ENCODE measurements at places on chromosomes 12 and 14.

- DNase-seq, result no peak
Measured at GRCh38 chr14:89243286-89243685, 173.7 kb downstream of the FOXN3 start.

GRCh38 chr12:65392491-65392890 is 114.0 kb downstream of the MSRB3 start:
- no peak for DNase-seq

DNA sequence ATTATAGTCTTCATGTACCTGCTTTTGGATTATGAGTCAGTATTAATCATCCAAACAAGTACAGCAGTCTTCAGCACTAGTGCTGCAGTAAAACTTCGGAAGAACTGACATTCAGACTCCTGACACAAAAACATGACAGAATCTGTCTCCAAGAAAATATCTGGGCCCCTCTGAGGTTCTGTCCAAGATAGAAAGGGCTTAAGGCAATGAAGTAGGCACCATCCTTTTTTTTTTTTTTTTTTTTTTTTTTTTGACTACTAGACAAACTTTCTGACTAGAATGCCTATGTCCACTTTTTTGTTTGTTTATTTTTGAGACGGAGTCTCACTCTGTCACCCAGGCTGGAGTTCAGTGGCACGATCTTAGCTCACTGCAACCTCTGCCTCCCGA is 112.5 kb downstream of the MED13L start:
- no peak for DNase-seq

DNA sequence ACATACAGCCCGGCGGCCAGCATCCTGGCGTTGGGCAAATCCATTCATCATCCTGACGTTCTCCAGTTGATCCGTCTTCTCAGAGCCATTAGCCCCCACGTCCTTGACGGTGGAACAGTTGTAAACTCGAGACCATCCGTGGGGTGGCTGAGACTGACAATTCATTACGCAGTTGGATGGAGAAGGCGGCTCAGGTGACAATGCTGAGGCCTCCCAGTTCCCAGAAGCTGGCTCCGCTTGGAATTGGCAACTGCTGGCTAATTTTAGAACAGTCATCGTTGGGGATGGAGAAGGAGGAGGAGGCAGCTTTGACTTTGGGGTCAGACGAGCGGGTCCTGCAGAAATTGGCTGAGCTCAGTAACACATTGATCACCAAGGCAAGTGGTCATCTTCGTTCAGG is 186.5 kb downstream of the PHETA1 start:
- DNase-seq, result no peak

GRCh38 chr12:63302941-63303536 is 152.0 kb upstream of the AVPR1A start:
- no peak for DNase-seq

- no peak for DNase-seq
Measured at GRCh38 chr14:72828604-72829003, 65.3 kb downstream of the DPF3 start.

All from memory B cell (primary cell).